GM04503 (cell line): ENCODE measurements at places on chromosomes 2 and 18.
A peak's percentile ranks its signal among the peaks of the same experiment; 100 is the strongest.

- DNase-seq: no peak
These were observed 55.4 kb downstream of the LAMA1 start for GRCh38 chr18:7062236-7062635.

DNA sequence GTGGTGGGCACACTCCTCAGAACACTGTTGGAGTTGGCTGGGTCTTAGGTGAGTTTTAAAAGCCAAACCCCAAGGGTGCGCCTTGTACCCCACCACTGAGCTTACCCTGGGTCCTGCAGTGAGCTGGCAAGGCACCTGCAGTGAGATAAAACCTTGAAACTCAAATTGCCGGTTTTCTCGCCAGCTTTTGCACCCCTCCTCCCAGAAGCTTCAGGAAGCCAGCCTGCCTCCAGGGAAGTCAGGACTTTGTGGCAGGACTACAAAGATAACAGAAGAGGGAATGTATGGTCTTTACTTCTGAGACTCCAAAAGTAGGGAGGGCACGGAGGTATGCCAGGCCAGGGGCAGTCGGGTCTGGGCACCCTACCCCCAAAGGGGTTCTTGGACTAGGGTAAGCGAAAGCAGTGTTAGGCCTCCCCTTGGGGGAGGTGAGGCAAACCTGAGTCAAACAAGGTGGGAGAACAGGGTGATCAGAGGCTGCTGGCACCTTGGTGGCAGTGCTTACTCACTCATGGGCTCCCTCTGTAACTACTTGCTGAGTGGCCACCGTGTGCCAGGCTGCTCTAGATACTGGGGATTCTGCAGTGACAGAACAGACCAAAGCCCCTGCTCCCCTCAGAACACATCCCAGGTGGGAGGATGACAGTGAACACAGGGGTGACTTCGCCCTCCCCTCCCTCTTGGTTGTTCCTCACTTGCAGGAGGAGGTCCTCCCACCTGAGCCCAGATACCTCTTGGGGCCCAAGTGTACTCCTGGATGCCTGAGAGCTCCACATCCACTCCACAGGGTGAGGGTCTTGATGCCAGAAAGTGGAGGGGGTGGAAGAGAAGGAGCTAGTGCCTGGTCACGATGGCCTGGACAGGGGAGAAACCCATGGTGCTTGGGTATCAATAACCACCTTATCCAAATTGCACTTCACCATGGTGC is 69.3 kb upstream of the RGPD5 start:
- no peak for DNase-seq

GRCh38 chr2:69505710-69506109 is 68.5 kb upstream of the NFU1 start:
- DNase-seq: no peak

GRCh38 chr2:149679286-149679685 is 91.7 kb upstream of the MMADHC start:
- peak; percentile 47 for DNase-seq

DNA sequence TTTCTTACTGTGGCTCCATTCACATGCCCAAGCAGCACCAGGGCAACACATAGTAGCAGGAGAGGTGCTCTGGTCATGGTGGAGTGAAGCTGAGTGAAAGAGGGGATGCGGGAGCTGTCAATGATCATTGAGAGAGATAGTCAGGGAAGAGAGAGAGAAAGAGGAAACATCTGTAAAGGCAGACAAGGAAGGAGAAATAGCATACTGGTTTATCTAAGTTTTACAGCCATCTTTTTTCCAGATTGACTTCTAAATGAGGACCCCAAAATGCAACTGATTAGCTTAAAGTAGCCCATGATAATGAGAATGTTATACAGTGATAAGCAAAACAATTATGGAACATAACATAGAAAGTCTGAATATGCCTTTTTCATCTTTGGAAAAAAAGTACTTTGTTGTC is at the start of gene C2orf66:
TSS of gene C2orf66 (minus strand) at position 96 of the 400 bp plus-strand sequence. CDS start at position 77, 19 bp downstream.
- DNase-seq: no peak

DNA sequence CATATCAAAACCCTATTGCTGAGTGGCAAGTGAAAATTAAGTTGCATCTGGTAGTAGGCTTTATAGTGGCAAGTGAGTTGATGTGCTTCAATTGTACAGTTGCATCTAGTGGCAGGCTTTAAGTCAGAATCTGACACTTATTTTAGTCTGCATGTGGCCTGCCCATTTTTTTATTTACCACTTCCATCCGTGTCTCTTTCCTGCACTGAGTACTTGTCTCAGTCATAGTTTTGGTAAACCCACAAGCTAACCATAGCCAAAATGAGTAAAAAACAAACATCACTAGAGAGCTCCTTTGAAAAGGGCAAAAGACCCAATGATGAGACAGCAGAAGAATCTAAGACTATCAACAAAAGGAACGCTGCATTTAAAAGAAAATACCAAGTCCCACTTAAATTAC is 96.0 kb upstream of the CRACDL start:
- no peak for DNase-seq

GRCh38 chr2:215743066-215743465 is 270.3 kb downstream of the MREG start:
- no peak for DNase-seq

GRCh38 chr2:60531701-60532133 is 21.7 kb downstream of the BCL11A start:
- no peak for DNase-seq

- DNase-seq: no peak
These were observed 169.3 kb downstream of the SATB2 start for GRCh38 chr2:199288424-199288823.

DNA sequence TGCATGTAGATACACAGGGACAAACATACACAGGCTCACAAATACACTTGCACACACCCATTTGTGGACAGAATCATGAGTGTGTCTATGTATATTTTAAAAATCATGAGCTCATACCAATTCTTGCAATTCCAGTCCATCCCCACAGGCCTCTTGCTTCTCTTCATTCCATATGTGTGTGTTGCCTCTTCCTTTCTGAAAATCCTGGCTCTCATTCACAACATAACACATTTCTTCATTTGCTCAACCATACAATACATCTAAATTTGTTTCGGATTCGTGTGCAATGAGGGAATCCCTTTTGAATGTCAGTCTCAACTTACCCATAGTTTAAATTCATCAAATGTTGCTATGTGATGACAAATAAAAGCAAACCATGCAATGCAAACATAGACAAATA is 51.4 kb downstream of the GNAL start:
- no peak for DNase-seq

DNA sequence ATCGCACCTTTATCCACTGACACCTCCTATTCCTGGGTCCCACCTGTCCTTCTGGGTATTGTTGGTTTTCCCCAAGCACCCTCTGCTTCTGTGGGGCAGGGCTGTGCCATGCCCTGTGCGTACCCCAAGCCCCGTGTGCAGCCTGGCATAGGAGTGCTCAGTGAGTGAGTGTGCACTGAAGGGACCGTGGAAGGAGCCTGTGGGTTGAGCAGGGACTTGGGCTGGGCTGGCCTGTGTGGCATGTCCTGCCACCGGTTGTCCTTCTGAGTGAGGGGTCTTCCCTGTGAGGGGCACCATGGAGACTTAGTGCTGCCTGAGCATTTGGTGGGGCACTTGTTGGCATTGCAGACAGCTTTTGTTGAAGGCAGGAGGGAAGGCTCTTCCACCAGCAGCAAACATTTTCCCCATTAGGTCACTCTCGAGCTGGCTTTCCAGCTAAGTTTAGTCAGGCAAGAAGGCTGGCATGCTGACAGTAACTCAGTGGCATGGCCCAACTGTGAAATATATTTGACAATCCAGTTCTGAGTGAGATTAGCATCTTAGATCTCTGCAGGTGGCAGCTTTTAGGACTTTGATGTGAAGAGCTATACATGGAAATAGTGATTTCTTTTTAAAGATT is 64.7 kb downstream of the LPIN1 start:
- no peak for DNase-seq

- no peak for DNase-seq
These were observed 102.5 kb upstream of the LDAH start for GRCh38 chr2:20925265-20925889.

GRCh38 chr2:96342085-96342484 is 6.5 kb downstream of the NCAPH start:
- DNase-seq: no peak

GRCh38 chr2:111135910-111136297 is 15.2 kb downstream of the BCL2L11 start:
- no peak for DNase-seq
